Smooth muscle cell of the umbilical artery (primary cell): ENCODE measurements at places on chromosomes 1 and 21. TPM values are rescaled to one million over a fixed set of nuclear protein-coding genes. Genes with fewer than 3 reads are reported as not detected.

The MATN1 gene
- under 0.01 and 0.18 TPM in 2 replicates for total RNA-seq

The CRYBG2 gene
- total RNA-seq = not detected in 2 replicates

The HORMAD1 gene
- total RNA-seq = 0.59 TPM in 1 of 2 replicates, not detected in the other

The FMO2 gene
- not detected in 2 replicates for total RNA-seq

The CAPZA1 gene
- 208 and 307 TPM in 2 replicates for total RNA-seq

The CCDC17 gene
- 0.30 and 0.78 TPM in 2 replicates for total RNA-seq

The IFFO2 gene
- 10.4 and 22.0 TPM in 2 replicates for total RNA-seq

The MYOC gene
- total RNA-seq = not detected in 2 replicates
